ENCODE measurements at places on chromosomes 3 and 15. TPM values are rescaled to one million over a fixed set of nuclear protein-coding genes. Genes with fewer than 3 reads are reported as not detected.

Gene CXCR6
- not detected for total RNA-seq

Gene POPDC2
- 2.4 TPM for total RNA-seq

Gene CCR9
- not detected for total RNA-seq

Gene CCDC9B
- total RNA-seq: 8.4 TPM

Gene UBE3A
- total RNA-seq: 200 TPM

Gene FSD2
- total RNA-seq: 2.9 TPM

Gene ABCC5
- total RNA-seq: 79.4 TPM

Gene CLEC3B
- 109 TPM for total RNA-seq

Gene PSTPIP1
- 3.4 TPM for total RNA-seq

Gene PP2D1
- not detected for total RNA-seq

Gene A4GNT
- total RNA-seq: 0.33 TPM

Gene SLC22A13
- 0.27 TPM for total RNA-seq

Gene STAC
- 13.7 TPM for total RNA-seq

Gene GOLGA8J
- 0.33 TPM for total RNA-seq

Gene ROPN1B
- total RNA-seq: 0.66 TPM

Gene SPINT1
- 27.4 TPM for total RNA-seq

Gene GOLGA6L7
- not detected for total RNA-seq

Gene IMPG2
- total RNA-seq: 221 TPM

Gene MOBP
- not detected for total RNA-seq

Gene SERINC4
- 3.8 TPM for total RNA-seq

Gene CSPG5
- total RNA-seq: 81.9 TPM

Gene C3orf85
- not detected for total RNA-seq

Gene CERS3
- total RNA-seq: 0.71 TPM

Gene OR5K2
- not detected for total RNA-seq

Gene DUOXA2
- total RNA-seq: not detected

Gene SCG5
- 42.4 TPM for total RNA-seq

Gene CCR1
- 1.7 TPM for total RNA-seq

Gene GOLGA6L9
- total RNA-seq: 14.8 TPM

Gene ZIC4
- 5.5 TPM for total RNA-seq

Gene PDZRN3
- 72.3 TPM for total RNA-seq

Gene FANCD2OS
- total RNA-seq: not detected
